Inflammatory macrophage (primary cell): ENCODE measurements at places on chromosomes 6 and 20.

DNA sequence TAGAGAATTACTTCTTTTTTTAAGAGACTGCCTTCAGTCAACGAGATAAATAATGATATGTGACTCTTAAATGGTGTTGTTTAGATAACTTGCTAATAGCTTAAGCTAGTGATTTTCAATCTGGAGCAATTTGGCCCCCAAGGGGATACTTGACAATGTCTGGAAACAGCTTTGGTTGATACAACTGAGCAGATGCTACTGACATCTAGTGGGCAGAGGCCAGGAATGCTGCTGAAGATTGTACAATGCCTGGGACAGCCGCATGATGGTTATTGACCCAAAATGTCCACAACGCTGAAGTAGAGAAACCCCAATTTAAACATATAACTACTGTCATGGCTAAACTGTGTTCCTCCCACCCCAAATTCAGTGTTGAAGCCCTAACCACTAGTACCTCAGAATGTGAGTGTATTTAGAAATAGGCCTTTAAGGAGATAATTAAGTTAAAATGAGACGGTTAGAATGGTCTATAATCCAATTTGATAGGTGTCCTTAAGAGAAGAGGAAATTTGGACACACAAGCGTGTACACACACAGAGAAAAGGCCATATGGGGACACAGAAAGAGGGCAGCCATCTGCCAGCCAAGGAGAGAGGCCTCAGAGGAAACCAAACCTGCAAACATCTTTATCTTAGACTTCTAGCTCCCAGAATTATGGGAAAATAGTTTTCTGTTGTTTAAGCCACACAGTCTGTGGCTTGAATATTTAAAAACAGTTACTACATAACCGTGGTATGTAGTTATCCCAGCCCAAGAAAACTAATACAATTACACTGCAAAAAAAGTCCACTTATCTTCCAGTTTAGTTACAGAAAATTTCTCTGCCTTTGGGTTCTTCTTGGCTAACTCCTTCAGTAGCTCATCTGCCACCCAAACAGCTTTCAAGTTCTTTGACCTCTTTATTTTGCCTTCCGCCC lies 22.2 kb downstream of the RWDD2A start:
- DNase-seq, result peak; percentile 64

DNA sequence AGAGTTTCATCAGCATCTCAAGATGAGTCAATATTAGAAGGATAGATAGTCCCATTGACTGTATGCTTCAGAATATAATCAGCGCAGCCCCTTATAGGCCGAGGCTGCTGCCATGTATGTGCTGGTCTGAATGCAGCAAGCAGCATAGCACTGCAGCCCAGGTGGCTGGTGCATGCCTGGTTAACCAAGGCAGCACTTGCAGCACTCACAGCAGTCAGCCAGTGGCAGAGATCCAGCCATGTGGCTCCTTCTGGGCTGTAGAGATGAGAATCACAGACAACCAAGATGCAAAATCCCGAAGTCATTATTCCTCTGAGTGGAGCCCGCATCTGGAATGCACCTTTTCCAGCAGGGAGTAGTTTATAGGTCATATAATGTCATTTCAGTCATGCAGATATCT lies 251.9 kb downstream of the UST start:
- no peak for DNase-seq

DNA sequence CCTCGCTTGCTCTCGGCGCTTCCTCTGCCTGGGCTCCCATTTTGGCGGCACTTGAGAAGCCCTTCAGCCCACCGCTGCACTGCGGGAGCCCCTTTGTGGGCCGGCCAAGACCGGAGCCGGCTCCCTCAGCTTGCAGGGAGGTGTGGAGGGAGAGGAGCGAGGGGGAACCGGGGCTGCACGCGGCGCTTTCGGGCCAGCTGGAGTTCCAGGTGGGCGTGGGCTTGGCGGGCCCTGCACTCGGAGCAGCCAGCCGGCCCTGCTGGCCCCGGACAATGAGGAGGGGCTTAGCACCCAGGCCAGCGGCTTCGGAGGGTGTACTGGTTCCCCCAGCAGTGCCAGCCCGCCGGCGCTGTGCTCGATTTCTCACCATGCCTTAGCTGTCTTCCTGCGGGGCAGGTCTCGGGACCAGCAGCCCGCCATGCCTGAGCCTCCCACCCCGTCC lies 10.2 kb upstream of the SRPK1 start:
- no peak for DNase-seq

DNA sequence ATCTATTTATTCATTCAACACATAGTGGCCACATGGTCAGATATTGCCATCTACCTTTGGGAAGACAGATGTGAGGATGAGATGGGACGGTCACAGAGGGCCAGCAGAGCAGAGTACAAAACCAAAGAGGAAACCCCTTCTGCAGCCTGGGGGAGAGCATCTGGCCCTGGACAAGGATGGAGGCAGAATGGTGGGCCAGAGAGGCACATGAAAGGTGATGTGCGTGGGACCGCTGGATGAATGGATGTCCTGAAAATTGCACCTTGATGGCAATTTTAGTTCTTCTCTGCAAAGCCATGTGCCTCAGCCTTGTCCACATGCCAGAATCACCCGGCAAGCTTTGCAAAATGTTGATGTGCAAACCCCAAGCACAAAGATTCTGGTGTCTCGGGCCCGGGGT lies 77.4 kb upstream of the CD93 start:
- DNase-seq, result no peak

DNA sequence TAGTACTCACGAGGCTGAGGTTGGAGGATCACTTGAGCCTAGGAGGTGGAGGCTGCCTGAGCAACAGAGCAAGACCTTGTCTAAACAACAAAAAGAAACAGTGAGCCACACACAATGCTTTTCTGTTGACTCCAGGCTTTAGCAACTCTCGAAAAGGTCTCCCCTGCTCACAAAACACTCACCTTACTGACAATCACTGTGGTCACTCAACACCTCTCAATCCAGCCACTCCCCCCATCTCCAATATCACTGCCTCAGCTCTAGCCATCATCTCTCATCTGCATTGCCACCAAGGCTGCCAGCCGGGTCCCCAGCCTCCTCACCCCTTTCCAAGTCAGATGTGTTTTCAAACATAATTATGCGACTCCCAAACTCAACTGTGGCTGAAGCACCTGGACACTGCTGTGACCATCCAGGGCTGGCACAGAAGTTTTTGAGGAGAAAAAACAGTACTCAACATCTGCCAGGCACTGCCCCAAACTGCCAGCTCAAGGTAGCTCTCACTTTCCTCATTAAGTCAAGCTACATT lies 218.0 kb upstream of the ARID1B start:
- DNase-seq, result no peak

- DNase-seq, result peak; percentile 5
Measured at GRCh38 chr20:8542110-8542486, 410.0 kb downstream of the PLCB1 start.

GRCh38 chr6:118581489-118581959 lies 33.4 kb downstream of the PLN start:
- DNase-seq, result peak; percentile 56

DNA sequence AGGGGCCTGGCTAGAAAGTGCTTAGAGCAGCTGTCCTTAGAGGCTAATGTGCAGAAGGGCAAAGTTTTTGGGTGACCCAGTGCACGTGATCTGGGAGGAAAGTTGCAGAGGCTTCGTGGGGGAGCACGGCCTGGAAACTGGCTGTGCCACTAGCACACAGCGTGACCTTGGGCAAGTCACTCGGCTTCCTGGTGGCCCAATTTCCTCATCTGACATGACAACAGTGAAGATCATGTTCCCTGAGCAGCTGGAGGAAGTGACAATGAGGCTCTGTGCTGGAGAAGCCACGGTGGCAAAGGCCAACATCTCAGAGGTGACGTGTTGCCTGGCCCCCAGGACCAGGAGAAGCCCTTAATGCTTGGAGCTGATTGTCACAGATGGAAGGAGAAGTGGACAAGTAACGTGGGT lies 99.5 kb downstream of the FOXC1 start:
- DNase-seq, result peak; percentile 92

- DNase-seq, result no peak
Measured at GRCh38 chr6:56073315-56073714, 174.1 kb downstream of the COL21A1 start.

- DNase-seq, result no peak
Measured at GRCh38 chr6:1705630-1706029, 95.9 kb downstream of the FOXC1 start.

DNA sequence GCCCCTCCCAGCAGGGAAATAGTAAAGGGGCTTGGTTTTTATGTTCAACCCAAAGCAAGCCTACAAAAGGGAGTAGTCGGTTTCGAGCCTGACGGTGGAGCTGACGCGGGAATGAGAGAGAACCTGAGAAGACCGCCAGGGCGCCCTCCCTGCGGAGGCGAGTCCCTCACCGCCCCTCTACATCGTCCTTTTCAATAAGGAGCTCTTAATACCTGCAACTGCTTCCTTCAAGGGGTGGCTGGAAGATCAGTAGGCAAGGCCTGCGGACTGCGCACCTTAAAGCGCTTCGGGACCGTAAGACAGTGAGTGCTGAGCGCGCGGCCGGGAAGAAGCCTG lies 709 bp upstream of the ZNF76 start:
- no peak for DNase-seq

DNA sequence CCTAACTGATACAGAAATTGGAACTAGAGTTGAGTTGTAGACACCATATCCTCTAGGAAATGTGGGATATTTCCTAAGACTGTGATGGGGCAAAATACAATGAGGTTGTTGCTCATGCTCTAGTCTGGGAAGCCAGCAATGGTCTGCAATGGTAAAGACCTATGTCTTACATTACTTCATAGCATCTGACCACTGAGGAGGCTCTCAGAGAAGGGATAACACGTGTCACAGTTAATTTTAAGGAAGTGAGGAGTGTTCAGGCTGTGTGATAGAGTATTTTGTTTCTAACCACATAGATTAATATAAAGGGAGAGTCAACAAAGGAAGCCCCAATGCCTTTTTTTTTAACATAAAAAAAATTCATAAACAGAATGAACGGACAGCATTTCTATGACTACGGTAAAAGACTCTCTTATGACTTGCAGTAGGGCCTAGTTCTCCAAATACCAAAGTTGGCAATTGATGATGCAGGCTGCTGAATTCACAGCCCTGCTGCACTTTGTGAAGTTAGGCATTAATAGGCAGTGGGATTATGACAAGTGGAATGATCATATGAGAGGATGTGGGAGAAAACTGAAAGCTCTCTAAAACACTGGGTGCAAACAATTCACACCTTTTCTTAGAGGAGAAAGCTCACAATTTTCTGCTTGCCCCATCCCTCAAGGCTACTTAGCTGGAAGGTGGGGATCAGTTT lies 13.7 kb downstream of the KCNS1 start:
- DNase-seq, result peak; percentile 82

GRCh38 chr20:53652090-53652858 lies 58.6 kb upstream of the ZNF217 start:
- DNase-seq, result peak; percentile 21

GRCh38 chr6:84428300-84428907 lies 201.0 kb upstream of the CEP162 start:
- DNase-seq, result peak; percentile 29

DNA sequence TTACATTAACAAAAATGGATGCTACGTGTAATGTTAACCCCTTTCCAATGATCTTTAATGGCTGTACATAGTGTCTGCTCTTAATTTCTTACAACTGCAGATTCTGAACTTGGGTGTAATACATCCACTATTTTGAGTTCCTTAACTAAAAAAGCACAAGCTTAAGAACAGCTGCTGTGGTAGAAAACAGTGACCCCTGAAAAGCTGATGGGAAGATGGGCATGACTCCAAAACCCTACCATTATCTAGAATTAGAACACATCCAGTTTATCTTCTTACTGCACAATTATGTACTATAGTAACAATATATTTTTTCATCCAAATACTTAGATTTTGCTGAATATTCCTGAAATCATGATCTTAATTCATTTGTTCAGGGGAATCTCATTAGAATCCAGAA lies 49.3 kb downstream of the LYRM4 start:
- DNase-seq, result no peak

DNA sequence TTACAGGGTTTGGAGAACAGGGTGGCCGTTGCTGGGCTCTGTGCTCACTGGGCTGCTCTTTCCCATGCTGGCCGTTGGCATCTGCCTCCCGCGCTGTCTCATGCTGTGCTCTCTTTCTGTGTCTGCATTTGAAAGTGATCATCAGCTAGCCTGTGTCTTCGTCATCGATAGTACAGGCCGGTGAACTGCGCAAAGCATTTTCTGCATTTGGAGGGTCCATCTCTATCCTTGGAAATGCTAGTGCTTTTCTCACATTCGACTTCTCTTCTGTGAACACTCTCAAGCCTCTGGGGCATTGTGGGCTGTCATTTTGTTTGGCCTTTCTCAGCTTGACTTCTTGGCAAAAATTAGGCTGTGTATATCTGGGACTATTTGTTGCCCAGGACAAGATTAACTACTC lies 6.8 kb upstream of the SNHG17 start:
- DNase-seq, result no peak

DNA sequence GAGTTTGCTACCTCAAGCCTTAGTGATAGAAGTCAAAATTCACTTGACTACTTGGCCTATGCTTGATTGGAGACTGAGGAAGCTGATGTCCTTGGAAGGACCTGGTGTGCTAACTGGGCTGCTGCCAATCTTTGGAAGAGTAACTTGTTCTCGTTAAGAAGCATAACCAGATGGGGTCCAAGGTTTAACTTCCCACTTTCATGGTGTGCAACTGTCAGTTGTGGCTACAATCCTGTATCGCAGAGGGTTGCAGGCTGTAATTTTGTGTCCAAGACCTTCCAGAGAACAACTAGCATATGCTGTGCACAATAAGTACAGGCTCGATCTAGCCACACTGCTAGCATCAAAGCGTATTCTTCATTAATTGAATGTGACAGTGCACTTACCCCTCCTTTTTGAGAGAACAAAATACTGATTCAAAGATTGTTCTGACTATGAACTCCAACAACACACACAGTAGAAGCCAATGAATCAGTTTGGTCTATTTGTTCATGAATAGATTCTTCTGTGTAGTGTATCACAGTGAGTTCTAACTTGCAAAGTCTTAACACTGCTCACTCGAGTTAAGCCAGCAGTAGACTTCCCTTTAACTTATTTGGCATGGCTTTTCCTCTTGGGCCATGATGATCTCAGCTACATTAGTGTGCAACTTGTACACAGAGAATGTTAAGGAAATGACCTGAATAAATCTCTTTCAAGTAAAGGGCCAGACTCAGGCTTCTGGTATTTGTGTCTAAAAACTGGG lies 15.8 kb upstream of the PLCB1 start:
- DNase-seq, result no peak

- peak; percentile 80 for DNase-seq
Measured at GRCh38 chr6:25971187-25971821, 8.7 kb downstream of the TRIM38 start.

- DNase-seq, result no peak
Measured at GRCh38 chr6:54085541-54085940, 25.7 kb upstream of the MLIP start.

DNA sequence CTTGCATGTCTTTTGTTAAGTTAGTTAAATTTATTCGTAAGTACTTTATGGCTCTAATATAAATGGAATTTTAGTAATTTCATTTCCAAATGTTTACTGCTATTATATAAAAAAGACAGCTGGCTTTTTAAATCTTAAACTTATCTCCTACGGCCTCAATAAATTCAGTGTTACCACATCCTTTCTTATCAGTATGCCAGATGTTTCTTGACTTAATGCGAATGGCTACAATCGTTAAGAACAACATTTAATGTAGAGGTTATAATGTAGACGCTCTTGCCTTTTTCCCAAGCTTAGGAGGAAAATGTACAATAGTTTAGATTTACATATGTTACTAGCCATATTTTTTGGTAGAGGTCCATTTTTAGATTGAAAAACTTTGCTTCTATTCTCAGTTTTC lies 659.4 kb downstream of the TENT5A start:
- no peak for DNase-seq
